ENCODE measurements at places on chromosomes 7 and 10.

DNA sequence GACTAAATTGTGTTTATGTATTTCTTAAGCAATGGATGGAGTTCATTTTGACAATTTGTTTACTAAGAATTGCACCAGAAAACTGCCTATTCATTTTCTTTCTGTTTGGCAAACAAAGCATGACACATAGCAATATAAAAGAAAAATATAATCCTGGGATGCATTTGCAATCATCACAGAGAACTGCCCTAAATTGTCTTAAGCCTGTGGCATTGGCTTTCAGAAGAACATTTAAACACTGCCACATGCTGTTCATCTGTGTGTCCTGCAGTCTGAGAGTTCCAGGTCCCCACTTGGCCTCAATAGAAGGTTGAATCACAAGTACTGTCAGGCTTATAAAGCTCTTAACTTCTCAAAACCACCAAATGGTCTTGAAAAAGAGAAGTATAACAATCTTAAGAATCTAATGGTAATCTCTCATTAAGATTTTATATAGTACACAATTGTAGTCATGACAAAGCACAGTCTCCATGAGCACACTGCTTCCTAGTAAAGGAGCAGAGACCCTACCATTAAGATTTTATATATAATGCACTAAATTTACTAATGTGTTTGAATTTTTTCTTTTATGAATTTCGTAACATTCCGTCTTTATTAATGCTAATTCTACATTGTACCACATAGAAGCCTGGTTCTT lies 29.9 kb downstream of the RNLS start:
- peak; percentile 69 for DNase-seq

- DNase-seq = no peak
Measured at GRCh38 chr7:106418094-106418493, 133.3 kb upstream of the NAMPT start.

GRCh38 chr7:73706126-73707044 lies 13.1 kb downstream of the STX1A start:
- DNase-seq = peak; percentile 39

DNA sequence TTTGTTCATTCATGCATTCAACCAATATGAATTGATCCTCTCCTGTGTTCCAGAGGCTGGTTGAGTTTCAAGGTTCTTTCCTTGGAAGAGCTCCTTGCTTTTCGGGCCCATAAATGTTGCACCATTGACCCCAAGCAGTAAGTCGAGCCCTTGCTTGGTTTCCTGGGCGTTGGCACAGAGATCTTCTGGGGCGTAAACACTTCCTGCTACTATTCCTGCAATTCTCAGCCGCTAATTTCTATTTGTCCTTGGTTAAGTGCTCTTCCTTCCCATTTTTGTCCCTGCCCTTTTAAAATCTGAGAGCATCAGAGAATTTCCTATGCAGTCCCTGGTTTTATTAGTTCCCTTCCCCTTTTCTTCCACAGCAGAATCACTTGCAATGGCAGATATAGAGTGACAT lies 44.1 kb upstream of the ADRB1 start:
- DNase-seq = no peak

DNA sequence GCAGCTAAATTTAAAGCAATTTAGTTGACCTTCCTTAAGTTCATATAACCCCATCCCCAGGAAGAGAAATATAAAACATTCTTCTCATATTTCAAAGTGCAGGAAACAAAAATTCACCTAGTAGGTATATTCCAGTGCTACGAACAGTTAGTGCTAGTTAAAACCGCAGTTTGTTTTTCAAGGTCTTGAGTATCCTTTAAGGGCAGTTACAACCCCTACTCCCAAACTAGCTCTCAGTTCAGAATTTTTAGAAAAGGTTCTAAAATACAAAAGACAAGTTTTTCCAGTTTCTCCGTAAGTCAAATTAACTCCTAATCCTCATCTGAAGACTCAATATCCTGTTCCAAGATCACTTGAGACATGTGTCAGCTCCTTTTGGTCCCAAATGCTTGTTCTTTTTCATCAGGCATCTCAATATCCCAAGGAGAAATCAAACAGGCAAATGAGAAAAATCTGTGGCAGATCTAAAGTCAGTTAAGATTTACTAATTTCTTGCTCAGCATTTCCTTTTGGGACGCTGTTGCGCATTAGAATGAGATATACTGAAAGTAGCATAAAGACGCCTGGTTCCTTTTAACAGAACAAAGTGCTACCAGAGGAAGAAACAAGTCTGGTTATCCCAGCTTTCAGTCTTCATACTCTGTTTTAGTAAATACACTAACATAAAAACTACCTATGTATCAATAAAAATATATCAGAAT lies 51.8 kb downstream of the ARHGAP12 start:
- DNase-seq = no peak

Data from ACHN (cell line).